ENCODE measurements at places on chromosomes 6 and 20. TPM values are rescaled to one million over a fixed set of nuclear protein-coding genes. Genes with fewer than 3 reads are reported as not detected.

Gene NCOA3
- 53.7 TPM for total RNA-seq

DNA sequence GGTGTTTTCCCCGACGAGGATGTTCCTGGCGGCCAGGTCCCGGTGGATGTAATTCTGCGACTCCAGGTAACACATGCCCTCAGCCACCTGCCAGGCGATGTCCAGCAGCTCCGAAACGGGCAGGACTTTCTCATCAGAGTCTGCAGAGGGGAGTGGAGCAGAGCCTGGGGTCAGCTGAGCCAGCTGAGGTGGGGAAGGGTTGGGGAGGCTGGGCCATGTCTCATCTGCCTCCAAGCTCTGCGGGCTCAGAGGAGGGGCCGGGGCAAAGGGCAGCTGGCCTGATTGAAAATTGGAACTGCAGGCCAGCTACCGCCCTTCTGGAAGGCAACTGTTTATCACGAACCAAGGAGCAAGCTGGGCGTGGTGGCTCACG lies 6.4 kb downstream of the PTK6 start:
- no peak for DNase-seq

DNA sequence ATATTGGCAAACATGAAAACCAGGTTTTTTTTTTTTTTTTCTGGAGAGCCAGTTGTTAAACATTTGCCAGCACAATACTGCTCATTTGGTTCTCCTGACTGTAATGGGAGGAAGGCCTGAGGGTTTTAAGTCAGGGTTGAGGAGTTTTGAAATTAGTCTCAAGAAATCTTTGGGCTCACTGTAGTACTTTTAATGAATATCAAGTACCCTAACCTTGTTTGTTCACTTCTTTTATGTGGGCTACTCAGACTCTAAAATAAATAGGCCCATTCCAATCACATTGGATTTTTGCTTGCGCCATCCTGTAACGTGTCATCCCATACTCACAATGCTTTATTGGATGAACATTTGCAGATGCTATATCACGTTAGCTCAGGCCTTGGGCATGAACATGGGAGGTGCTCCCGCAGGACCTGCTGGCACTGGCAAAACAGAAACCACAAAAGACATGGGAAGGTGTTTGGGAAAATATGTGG lies 146.9 kb downstream of the DNAH8 start:
- DNase-seq = no peak

- DNase-seq = no peak
Observed at GRCh38 chr6:20691185-20691584, 156.9 kb downstream of the CDKAL1 start.

DNA sequence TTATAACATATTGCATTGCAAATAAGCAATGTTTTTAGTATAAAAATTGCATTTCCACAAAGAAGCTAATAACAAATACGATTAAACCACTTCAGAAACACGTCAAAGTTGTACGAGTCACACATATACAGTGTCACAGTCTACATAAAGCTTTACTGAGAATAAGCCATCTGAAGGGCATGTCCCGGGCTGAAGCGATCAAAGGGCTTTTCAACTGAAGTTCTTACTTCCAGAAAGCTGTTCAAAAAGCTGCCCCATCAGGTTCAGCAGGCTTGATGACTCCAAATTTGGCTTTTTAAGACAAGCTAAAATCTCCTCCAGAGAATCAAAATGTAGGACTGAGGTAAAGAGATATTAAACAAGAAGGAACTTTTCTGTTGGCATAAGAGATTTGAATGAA lies 37.5 kb upstream of the HAO1 start:
- DNase-seq = no peak

GRCh38 chr20:43984587-43984986 lies 69.9 kb downstream of the TOX2 start:
- DNase-seq = no peak

Gene SAPCD1
- 4.7 TPM for total RNA-seq

DNA sequence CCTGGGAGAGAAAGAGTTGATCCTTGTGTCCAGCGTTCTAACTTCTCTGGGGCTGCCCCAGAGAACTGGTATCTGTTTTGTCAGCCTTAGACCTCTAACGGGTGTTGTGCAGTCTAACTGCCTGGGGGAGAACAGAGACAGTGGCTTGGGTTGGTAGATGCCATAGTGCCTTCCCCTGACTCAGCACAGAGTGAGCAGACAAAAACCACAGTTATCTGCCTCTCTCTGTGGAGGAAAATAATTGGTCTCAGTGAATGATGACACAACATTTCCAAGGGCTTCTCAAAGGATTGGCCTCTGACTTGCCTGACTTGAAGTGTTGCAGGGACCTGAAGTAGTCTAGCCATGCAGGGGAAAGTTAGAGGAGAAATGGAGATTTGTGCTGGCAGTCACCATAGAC lies 226.2 kb upstream of the MAN1A1 start:
- no peak for DNase-seq

GRCh38 chr6:47852727-47853126 lies 70.9 kb downstream of the OPN5 start:
- no peak for DNase-seq

DNA sequence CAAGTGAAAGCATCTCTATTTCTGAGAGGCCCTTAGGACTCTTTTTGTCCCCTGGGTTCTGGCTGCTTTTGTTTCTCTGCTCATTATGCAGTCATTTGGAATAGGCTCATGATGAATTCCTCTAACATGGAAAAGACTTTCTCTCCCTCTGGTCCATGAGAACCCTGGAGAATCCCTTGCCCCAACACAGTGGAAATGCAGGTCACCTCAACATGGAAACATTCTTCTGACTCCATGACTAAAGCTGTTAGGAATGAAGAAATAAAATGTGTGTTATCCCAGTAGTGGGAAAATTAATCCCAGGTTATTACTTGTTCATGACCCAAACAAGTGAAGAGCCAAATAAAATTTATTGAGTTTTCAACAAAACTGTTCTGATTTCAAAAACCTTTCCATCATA lies 458.6 kb downstream of the EPM2A start:
- no peak for DNase-seq
